ENCODE measurements at places on chromosomes 5 and 9.

GRCh38 chr5:28714907-28715698, 1676.7 kb upstream of the CDH9 start:
- DNase-seq = no peak

DNA sequence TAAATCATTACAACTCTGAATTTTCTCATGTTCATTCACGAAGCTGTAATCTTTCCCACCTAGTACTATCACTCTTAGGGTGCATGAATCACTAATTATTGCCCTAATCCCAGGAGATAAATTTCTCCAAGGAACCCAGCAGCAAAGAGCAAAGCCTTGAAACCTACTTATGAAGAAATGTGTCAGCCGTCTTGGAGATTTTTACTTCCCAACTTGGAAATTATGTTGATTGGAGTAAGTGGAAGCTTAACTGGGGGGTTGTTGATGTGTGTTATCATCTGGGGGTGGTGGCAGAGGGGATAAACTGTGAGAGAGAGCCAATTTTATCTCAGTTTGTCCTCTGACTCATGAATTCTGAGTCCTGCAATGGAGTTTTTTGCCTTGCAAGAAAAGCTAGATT, 440.5 kb upstream of the WWC1 start:
- DNase-seq = no peak

GRCh38 chr9:752201-752600, 89.3 kb upstream of the DMRT1 start:
- no peak for DNase-seq

GRCh38 chr9:91419222-91420191, 4.1 kb downstream of the NFIL3 start:
- DNase-seq = no peak

DNA sequence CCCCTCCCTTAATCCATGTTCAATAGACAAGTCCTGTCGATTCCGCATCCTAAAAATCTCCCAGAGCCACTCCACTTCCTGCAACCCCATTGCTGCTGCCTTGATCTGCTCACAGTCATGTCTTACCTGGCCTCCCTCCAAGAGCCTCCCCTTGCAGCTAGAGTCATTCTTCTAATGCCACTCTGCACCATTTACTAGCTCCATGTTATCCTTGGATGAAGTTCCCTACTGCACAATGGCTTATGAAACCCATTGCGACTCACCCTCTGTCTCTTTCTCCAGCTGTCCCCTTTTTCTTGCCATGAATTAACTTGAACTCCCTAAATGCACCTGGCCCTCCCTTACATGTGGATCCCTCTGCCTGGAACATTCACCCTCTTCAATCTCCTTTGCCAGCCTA, 39.5 kb downstream of the MEGF10 start:
- DNase-seq = no peak
